ENCODE measurements at places on chromosomes 3 and 15.

DNA sequence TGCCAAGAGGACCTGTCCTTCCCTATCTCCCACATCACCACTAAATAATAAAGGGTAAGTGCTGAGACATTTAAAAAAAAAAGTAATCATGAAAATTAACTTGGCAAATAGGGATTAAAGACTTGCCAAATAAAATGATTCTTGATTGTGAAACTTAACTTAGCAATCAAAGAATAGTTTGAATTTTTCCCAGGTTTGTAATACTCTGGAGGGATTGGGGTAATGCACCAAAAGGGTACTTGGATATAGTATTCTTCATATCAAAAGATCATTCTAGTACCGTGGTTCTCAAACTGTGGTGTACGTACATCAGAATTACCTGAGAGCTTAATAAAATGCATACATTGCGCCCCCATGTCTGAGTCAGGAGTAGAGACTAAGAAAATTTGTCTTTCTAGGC lies 28.5 kb downstream of the CALML4 start:
- no peak for DNase-seq

DNA sequence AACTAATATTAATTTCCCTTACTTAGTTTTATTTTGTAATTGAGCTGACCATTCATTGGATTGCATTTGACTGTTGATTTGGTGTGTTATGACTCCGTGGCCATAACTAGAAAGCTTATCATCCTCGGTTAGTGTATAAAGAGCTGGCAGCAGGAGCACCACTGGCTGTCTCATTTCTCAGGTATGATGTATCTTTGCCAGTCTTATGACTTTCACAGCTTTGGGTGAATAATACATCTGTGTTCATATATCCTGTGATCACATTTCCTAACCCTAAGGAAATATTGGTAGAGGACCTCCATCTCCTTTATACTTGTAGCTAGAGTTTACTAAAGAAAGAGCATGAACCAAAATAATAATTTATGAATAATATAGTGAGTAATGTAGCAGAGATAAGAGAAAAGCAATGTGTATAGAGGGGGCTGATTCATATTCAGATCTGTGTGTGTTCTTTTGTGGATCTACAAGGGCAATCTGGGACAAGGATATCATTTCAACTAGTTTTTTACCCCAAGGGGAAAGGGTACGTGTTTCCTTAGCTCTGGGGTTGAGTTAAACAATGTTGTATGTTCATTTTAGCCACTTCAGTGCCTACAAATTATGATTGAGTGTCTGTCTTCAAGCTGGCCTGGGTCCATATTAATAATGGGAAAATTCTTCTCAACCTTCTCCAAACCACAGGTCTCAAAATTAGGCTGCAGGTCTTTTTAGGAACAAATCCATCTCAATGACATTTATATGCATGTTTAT lies 901.7 kb downstream of the NTRK3 start:
- peak; percentile 47 for DNase-seq

DNA sequence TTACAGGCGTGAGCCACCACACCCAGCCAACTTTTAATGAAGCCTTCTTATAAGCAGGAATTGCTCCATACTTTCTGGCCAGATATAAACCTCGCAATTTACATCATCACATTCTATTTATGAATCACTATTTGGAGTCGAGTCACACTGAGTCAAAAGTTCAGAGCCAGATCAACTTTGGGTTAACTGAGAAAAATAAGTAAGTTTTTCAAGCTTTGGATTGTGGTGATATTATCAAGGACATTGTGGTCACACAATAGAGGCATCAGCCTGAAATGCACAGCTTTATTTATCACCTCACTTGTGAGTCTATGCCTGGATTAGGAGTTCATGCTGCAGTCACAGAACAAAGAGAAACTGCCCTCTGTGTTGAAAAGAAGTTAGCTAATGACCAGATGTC lies 1163.5 kb downstream of the ROBO1 start:
- peak; percentile 91 for DNase-seq

DNA sequence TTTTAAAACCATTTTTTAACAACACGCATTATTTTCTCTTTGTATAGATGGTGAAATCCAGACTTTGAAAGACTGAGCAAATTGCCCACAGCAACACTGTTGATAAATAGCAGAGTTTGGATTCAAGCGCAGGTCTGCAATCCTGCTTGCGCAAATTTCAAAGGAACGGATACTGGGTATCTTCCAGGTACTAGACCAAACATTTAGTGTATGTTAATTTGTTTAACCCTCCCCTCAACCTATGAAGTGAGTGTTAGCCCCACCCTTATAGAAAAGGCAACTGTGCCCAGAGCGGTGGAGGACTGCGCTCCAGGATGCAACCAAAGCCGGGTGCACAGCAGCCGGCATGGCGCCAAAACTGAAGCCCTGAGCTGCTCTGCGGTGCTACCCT lies 103.8 kb downstream of the CPN2 start:
- no peak for DNase-seq

GRCh38 chr3:159783780-159784742 lies 204.6 kb upstream of the IL12A start:
- no peak for DNase-seq

GRCh38 chr15:67521783-67522568 lies 1.0 kb downstream of the C15orf61 start:
- no peak for DNase-seq
